Right ventricle myocardium inferior (tissue), 1 donor: ENCODE measurements at places on chromosomes 5 and 9. TPM values are rescaled to one million over a fixed set of nuclear protein-coding genes. Genes with fewer than 3 reads are reported as not detected.

PCAT7 gene
- not detected for total RNA-seq

CDC25C gene
- total RNA-seq: 0.24 TPM

CERT1 gene
- 26.0 TPM for total RNA-seq

SPEF2 gene
- total RNA-seq: 1.1 TPM

DDX4 gene
- not detected for total RNA-seq

TSLP gene
- 6.0 TPM for total RNA-seq

TMEM250 gene
- total RNA-seq: 18.7 TPM

WDR38 gene
- total RNA-seq: not detected

CDK7 gene
- total RNA-seq: 10.5 TPM

BSPRY gene
- total RNA-seq: 0.35 TPM

DMRT3 gene
- total RNA-seq: not detected

FREM1 gene
- total RNA-seq: 2.9 TPM

NMUR2 gene
- 0.14 TPM for total RNA-seq

TYRP1 gene
- 57.4 TPM for total RNA-seq

HDAC3 gene
- 29.9 TPM for total RNA-seq

DOCK2 gene
- total RNA-seq: 7.9 TPM

LOX gene
- total RNA-seq: 5.0 TPM

GRXCR2 gene
- total RNA-seq: 5.5 TPM

ROPN1L gene
- not detected for total RNA-seq

SPINK13 gene
- not detected for total RNA-seq

TUSC1 gene
- 14.1 TPM for total RNA-seq

C9orf50 gene
- total RNA-seq: not detected

SLC1A1 gene
- total RNA-seq: 3.2 TPM

GNA14 gene
- 2.6 TPM for total RNA-seq

GGTA1 gene
- total RNA-seq: 27.9 TPM

CATSPER3 gene
- 1.1 TPM for total RNA-seq

GABRA6 gene
- total RNA-seq: not detected

CYLC2 gene
- not detected for total RNA-seq

FAXDC2 gene
- total RNA-seq: 27.6 TPM

HTR4 gene
- total RNA-seq: 0.22 TPM

CCNO gene
- total RNA-seq: not detected

DBH gene
- not detected for total RNA-seq

CFAP90 gene
- total RNA-seq: not detected

PCDHGB2 gene
- total RNA-seq: 8.3 TPM

COL15A1 gene
- 58.3 TPM for total RNA-seq

SLC34A1 gene
- total RNA-seq: not detected

PTPN3 gene
- total RNA-seq: 46.7 TPM

IFNA13 gene
- not detected for total RNA-seq

ZBTB43 gene
- 35.1 TPM for total RNA-seq

CEL gene
- total RNA-seq: 7.7 TPM

LCN12 gene
- 2.9 TPM for total RNA-seq

HACD4 gene
- total RNA-seq: 1.1 TPM

FGFR4 gene
- 4.3 TPM for total RNA-seq

LMX1B gene
- total RNA-seq: 1.2 TPM

TMEM141 gene
- 75.9 TPM for total RNA-seq

TMEM174 gene
- not detected for total RNA-seq

UBE2QL1 gene
- total RNA-seq: 21.9 TPM

SREK1IP1 gene
- total RNA-seq: 11.1 TPM

IFNA2 gene
- total RNA-seq: not detected

PCDHA13 gene
- total RNA-seq: not detected

DMGDH gene
- 2.0 TPM for total RNA-seq

FAM78A gene
- total RNA-seq: 62.9 TPM
